Tongue (tissue), 3 donors: ENCODE measurements at places on chromosomes 4 and X. TPM values are rescaled to one million over a fixed set of nuclear protein-coding genes. Genes with fewer than 3 reads are reported as not detected.

DNA sequence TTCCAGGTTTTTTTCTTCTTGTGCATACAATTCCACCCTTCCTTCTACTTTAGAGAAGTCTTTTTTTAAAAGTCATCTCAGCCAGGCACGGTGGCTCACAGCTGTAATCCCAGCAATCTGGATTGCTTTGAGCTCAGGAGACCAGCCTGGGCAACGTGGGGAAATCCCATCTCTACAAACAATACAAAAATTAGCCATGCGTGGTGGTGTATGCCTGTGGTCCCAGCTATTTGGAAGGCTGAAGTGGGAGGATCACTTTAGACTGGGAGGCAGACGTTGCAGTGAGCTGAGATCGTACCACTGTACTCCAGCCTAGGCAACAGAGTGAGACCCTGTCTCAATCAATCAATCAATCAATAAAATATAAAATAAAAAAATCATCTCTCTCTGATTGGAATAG, 14.8 kb downstream of the ELOVL6 start:
- DNase-seq, result no peak

- DNase-seq, result no peak
Observed at GRCh38 chrX:72273718-72274117, 3.3 kb downstream of the RPS4X start.

The MAGEA10 gene
- not detected for total RNA-seq

The GAGE12H gene
- not detected for total RNA-seq

The MED12 gene
- 33.5 TPM for total RNA-seq

DNA sequence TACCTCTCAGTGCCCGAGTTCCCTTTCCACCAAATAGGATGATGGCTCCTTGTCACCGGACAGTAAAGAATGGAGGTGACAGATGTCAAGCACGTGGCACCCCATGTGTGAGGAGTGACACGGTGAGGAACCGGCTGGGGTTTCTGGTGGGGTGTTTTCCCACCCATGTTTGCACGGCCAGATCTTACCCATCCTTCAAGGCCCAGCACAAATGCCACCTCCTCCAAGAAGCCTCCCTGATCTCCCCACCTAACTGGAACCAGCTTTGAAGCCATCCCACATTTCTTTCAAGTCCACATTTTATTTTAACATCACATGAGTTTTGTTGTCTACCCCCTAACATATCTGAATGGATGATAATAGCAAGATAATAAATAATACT, 63.0 kb downstream of the WFS1 start:
- no peak for DNase-seq

GRCh38 chrX:50581405-50581804, 110.8 kb upstream of the DGKK start:
- DNase-seq, result no peak
